ENCODE measurements at places on chromosomes 5 and 9.

- H3K27ac ChIP-seq = no peak overlapping the region
- no peaks in the 10 kb centered on the region for H3K27me3 ChIP-seq
- DNase-seq = no peak
- H3K36me3 ChIP-seq = no peaks in the 10 kb centered on the region
Observed at GRCh38 chr9:109186857-109187520, 19.9 kb upstream of the FRRS1L start.

GRCh38 chr5:153491038-153491744, 721 bp downstream of the GRIA1 start:
- no peaks in the 10 kb centered on the region for H3K4me1 ChIP-seq
- H3K4me3 ChIP-seq = no peak overlapping the region
- no peak for DNase-seq
- no peak overlapping the region for H3K27ac ChIP-seq

DNA sequence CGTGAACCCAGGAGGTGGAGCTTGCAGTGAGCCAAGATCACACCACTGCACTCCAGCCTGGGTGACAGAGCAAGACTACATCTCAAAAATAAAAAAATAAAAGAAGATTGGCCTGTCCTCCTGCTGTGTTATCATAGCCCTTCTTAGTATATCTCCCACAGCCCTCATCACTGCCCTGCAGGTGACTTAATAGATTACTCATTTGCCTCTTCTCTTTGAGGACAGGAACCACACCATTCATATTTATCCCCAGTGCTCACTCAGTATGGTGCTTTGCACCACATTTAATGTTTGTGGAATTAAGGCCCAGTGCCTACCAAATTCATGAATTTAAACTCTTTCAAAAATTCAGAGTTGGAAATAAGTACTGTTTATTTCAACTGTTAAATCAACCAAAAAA, 10.3 kb downstream of the IDNK start:
- no peak for DNase-seq
- no peaks in the 10 kb centered on the region for H3K36me3 ChIP-seq
- H3K4me3 ChIP-seq = no peak overlapping the region

DNA sequence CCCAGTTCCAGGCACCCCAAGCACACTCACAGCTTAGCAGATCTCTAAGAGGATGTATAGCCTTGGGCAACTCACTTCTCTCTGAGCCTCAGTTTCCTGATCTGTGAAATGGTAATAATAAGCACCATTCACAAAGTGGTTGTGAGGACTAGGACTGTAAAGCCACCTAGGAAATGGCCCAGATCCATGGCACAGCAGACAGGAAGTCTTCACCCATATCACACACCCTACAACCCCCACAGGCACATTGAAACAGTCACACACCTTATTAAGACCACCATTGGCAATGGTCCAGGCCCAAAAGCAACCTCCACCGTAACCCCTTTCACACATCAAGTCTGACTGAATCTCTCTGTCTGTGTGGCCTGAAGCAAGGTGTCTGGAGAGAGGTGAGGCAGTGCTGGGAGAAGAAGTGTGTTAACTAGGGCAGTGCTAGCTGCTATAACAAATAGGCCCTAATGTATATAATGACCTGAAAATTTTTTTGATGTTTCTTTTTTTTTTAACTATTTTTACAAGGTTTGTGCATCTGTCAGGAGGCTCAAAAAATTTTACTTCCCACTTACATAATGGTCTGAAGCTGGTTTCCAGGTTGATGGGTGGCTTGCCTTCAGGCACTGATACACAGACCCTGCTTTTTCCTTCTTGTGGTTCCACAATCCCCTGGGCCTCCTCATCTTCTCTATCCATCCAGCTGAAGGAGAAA, 2.4 kb upstream of the RGS14 start:
- no peak for DNase-seq
- no peaks in the 10 kb centered on the region for H3K27me3 ChIP-seq
- peaks cover 6% of the 10 kb centered on the region for H3K36me3 ChIP-seq
- H3K4me1 ChIP-seq = peaks cover 18% of the 10 kb centered on the region

- H3K36me3 ChIP-seq = no peaks in the 10 kb centered on the region
- H3K27ac ChIP-seq = no peak overlapping the region
- no peaks in the 10 kb centered on the region for H3K4me1 ChIP-seq
- no peak overlapping the region for H3K4me3 ChIP-seq
Observed at GRCh38 chr5:100576217-100576751, 41.1 kb downstream of the FAM174A start.

DNA sequence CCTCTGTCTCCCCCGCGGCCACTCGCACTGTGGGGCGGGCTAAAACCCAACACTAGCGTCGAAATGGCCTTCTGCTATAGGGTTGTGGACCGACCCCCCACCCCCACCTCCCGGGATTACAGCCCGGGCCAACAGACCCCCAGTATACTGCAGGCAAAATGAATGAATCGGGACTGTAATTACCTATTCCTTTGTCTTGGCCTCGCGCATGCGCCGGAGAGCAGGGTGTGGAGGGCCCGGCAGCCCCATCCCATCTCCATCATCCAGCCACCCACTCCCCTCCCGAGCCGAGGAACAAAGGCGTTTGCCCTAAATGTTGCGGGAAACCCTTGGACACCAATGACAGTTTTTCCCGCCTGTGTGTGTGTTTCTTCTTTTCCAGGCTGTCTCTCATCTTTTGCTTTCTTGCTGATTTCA, 1.6 kb downstream of the BASP1 start:
- peak; percentile 60 for DNase-seq
- peaks cover 56% of the 10 kb centered on the region for H3K4me1 ChIP-seq
- H3K36me3 ChIP-seq = peaks cover 55% of the 10 kb centered on the region
- H3K27me3 ChIP-seq = no peaks in the 10 kb centered on the region
- H3K27ac ChIP-seq = peak overlapping the region; percentile 78
- peak overlapping the region; percentile 98 for H3K4me3 ChIP-seq

DNA sequence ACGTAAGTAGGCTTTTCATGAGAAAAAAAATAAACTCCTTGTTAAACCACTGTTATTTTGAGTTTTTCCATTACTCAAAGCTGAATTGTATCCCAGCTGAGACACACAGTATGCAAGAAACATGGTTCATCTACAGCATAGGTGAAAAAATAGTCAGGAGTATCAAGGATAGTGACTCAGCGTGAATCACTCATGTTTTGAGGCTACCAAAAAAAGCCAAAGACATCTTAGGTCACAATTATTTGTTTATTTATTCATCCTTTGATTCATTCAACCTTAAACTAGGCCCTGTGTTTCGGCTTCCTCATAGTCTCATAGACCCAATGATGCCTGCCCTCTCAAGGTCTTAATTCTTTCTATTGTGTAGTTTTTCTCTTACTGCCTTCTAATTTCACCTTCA, 32.9 kb upstream of the STX17 start:
- peak; percentile 45 for DNase-seq
- peak overlapping the region; percentile 8 for H3K27ac ChIP-seq
- H3K4me3 ChIP-seq = no peak overlapping the region
- H3K4me1 ChIP-seq = peaks cover 40% of the 10 kb centered on the region

- H3K4me3 ChIP-seq = no peak overlapping the region
- H3K36me3 ChIP-seq = no peaks in the 10 kb centered on the region
- no peak overlapping the region for H3K27ac ChIP-seq
Observed at GRCh38 chr5:2879701-2880100, 128.2 kb upstream of the IRX2 start.

- DNase-seq = no peak
- H3K27me3 ChIP-seq = no peaks in the 10 kb centered on the region
- H3K4me3 ChIP-seq = no peak overlapping the region
- H3K27ac ChIP-seq = peak overlapping the region; percentile 40
- peaks cover 44% of the 10 kb centered on the region for H3K4me1 ChIP-seq
Observed at GRCh38 chr5:124627815-124628595, 118.4 kb downstream of the ZNF608 start.

DNA sequence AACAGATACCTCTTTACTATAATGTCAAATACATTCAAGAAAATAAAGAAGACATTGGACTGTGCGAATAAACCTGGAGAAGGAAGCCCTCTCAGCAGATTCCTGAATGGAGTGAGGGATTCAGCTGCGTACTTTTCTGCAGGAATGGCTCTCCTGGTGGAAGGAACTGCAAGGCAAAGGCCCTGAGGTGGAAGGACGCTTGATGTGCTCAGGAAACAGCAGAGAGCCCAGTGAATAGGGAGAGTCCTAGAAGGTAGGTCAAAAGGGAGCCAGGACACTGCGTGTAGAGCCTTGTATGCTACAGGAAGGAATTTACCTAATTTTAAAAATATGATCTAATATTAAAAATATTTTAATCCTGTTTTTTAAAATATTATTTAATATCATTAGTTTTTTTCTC, 68.5 kb upstream of the TTC23L start:
- no peak overlapping the region for H3K27ac ChIP-seq
- no peaks in the 10 kb centered on the region for H3K4me1 ChIP-seq
- H3K4me3 ChIP-seq = no peak overlapping the region
- no peaks in the 10 kb centered on the region for H3K27me3 ChIP-seq
- no peak for DNase-seq

DNA sequence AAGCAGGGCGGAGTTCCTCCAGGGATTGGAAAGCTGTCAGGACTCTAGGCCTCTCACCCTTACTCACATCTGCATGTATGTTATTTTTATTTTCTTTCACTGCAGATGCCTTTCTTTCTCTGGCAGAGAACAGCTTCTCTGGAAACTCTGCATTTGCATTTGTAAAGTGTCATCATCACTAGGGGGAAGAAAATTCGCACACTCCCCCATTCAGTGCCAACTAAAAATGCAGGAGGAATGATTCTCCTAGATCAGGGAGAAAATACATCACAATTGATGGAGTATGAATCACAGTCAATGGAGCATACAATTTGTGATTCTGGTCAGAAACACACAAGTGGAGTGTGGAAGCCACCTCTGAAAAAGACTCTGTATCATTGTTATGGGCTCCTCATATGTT, 351.4 kb upstream of the FTMT start:
- no peaks in the 10 kb centered on the region for H3K27me3 ChIP-seq
- no peak overlapping the region for H3K27ac ChIP-seq
- no peaks in the 10 kb centered on the region for H3K36me3 ChIP-seq
- DNase-seq = no peak
- H3K4me1 ChIP-seq = no peaks in the 10 kb centered on the region

DNA sequence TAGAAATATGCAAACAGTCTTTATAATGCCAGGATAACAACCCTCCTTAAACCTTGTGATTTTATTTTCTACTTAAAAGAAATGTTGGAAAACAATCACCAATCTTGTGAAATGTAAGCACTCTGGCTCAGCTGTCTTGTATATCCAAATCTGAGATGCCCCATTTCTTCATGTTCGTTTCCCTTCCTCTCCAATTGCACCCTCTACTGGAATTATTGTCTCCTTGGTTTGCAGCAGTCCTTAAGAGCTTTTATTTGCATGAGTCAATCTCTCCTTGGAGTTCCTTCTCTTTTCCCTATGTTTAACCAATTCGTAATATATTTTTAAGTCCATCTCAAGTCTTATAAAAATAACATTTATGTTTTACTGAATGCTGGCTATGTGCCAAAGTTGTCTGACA, 362.0 kb upstream of the CDH10 start:
- no peak overlapping the region for H3K27ac ChIP-seq
- H3K4me3 ChIP-seq = no peak overlapping the region
- H3K27me3 ChIP-seq = no peaks in the 10 kb centered on the region
- DNase-seq = no peak
- no peaks in the 10 kb centered on the region for H3K36me3 ChIP-seq

- H3K4me3 ChIP-seq = no peak overlapping the region
- no peaks in the 10 kb centered on the region for H3K27me3 ChIP-seq
- peak overlapping the region; percentile 47 for H3K27ac ChIP-seq
- no peaks in the 10 kb centered on the region for H3K36me3 ChIP-seq
- DNase-seq = peak; percentile 28
Observed at GRCh38 chr9:78408388-78408787, 111.5 kb downstream of the PSAT1 start.

- H3K4me3 ChIP-seq = no peak overlapping the region
- no peaks in the 10 kb centered on the region for H3K36me3 ChIP-seq
- DNase-seq = peak; percentile 72
- H3K4me1 ChIP-seq = peaks cover 19% of the 10 kb centered on the region
- no peaks in the 10 kb centered on the region for H3K27me3 ChIP-seq
Observed at GRCh38 chr9:81772144-81772543, 82.8 kb upstream of the TLE1 start.

DNA sequence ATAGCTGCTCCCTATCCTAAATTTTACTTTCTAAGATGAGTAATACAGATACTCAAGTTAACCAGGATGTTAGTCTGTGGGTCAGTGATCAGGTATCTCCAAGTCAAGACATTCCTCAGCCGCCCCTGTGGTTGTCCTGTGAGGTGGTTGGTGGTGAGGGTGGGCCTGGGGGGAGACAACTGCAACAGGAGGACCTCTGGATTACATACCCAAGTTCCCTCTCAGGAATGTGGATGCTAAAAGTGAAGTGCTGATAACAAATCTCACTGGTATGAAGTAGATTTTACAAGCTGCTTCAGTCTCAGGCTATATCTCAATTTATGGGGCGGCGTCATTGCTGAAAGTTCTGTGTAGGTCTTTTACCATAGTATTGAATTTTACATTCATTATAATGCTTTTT, 38.3 kb downstream of the SLC1A3 start:
- peaks cover 50% of the 10 kb centered on the region for H3K36me3 ChIP-seq
- H3K4me1 ChIP-seq = peaks cover 47% of the 10 kb centered on the region
- H3K4me3 ChIP-seq = no peak overlapping the region
- H3K27ac ChIP-seq = no peak overlapping the region
- no peaks in the 10 kb centered on the region for H3K27me3 ChIP-seq

GRCh38 chr5:164358531-164359259, 853.3 kb downstream of the MAT2B start:
- peak; percentile 53 for DNase-seq
- H3K27ac ChIP-seq = no peak overlapping the region
- no peaks in the 10 kb centered on the region for H3K36me3 ChIP-seq
- no peak overlapping the region for H3K4me3 ChIP-seq
- no peaks in the 10 kb centered on the region for H3K27me3 ChIP-seq

All from SJSA1 (cell line).